ENCODE measurements at places on chromosomes 1 and 21. TPM values are rescaled to one million over a fixed set of nuclear protein-coding genes. Genes with fewer than 3 reads are reported as not detected.

DNA sequence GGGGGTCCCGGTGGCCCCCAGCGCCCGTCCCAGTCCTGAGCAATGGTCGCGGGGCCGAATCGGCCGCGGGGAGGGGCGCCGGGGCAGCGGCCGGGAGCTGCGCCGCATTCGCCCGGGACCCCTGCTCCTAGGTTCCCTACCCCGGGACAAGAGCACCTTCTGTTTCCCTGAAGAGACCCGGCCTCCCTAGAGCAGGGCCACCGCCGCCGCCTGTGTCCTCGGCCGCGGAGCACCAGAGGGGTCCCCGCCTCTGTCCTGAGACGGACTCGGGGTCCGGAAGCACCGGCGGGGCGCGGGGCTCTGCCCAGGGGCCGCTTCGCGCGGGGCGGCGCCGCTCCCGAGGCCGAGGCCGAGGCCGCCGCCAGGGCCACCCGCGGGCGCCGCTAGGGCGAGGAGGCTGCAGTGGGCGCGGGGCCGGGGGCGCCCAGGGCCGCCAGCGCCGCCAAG is 157.9 kb downstream of the CASZ1 start:
- no peak for DNase-seq

SH2D1B gene
- total RNA-seq = 1.1 TPM

GRCh38 chr1:34403156-34403555 is 226.4 kb downstream of the C1orf94 start:
- no peak for DNase-seq

- DNase-seq = no peak
Observed at GRCh38 chr21:45888386-45889009, 93.1 kb upstream of the COL6A1 start.

GRCh38 chr1:206502812-206503211 is 4.5 kb upstream of the RASSF5 start:
- DNase-seq = no peak

ZBTB8A gene
- 6.7 TPM for total RNA-seq

DNA sequence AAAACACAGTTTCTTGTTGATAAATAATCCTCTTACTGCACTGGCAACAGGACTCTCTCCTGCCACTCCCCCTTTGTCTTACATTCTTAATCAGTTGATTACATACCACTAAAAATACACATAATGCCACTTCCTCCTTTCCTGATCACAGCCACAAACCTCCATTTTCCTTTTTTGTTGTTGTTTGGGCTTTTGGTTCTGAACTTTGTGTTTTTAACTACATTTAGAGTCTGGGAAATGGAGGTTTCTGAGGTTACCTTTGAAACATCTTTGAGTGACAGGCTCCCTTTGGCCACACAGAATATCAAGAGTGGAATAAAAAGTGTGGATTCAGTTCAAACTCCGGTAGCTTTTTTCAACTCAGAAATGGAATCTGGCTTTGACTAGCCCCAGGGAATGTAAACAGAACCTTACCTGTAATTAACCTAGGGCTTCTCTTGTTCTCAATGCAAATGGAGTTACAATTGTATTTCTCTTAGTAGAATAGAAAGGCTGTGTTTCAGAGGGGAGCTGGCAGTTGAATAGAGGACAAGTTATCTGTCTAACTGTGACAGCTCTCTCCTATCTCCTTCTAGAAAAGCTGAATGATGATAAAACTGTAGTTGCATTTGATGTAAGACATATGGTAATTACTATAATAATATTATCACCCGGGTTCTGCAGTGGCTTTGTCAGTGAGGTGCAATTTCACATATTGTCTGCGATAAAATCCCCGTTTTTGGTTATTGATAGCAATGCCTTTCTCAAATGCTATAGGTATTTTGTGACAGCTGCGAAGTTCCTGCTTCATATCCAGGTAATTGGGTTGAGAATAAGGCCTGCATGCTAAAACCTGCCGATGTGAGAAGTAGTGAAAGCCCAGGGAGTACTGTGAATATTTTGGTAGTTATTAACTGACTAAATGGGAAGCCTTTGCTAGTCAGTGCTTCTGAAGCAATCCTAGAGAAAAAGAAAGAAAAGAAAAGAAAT is 66.9 kb downstream of the ST6GALNAC5 start:
- no peak for DNase-seq

DNA sequence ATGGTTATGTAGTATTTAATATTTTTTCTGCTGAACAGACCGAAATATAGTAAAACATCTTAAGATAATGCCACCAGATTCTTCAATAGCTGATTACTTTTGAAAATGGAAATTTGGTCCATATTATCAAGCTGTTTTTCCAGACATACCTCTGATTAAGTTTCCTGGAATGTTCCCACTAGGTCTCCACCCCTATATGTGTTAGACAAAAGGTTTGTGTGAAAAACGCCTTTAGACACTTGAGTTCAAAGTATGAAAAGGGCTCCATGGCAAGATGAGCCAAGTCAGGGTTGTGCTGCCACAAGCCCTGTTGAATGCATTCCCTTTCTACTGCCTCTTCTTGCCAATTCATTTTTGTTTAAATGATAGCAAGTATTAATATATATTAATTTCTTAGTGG is 52.7 kb downstream of the ZBTB17 start:
- no peak for DNase-seq

DNA sequence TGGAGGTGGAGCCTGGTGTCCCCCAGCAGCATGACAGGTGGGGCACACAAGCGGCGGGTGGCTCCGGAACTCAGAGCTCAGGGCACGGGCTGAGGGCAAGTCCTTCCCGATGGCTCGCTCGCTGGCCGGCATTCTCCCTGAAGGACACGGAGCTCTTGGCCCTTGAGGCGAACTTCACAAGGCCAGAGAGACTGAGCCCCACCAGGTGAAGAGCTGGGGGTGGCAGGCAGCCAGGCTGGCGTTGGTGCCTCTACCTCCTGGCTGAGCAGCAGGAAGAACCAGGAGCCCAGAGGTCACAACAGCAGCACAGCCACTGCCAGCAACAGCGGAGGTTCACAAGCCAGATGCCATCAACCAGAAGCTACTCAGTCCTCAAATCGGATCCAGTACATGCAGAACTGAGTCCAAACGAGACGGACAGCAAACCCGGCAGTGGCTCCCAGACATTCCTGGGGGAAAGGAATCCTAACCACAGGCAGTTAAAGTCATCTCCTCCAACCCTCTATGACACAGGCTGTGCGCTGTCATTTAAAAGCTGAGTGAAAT is 54.1 kb downstream of the NPHP4 start:
- DNase-seq = no peak

DNA sequence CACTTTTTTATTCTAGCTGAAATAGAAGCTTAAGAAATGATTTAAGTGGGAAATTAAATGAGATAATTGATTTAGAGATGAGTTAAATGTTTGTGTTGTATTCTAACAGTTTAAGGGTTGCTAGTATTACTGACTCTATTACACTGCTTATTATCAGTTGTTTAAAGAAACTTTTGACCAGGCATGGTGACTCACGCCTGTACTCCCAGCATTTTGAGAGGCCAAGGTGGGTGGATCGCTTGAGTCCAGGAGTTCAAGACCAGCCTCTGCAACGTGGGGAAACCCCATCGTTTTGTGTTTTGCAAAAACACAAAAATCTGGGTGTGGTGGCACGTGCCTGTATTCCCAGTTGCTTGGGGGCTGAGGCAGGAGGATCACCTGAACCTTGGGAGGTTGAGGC is 14.2 kb downstream of the CLIC4 start:
- no peak for DNase-seq

DNA sequence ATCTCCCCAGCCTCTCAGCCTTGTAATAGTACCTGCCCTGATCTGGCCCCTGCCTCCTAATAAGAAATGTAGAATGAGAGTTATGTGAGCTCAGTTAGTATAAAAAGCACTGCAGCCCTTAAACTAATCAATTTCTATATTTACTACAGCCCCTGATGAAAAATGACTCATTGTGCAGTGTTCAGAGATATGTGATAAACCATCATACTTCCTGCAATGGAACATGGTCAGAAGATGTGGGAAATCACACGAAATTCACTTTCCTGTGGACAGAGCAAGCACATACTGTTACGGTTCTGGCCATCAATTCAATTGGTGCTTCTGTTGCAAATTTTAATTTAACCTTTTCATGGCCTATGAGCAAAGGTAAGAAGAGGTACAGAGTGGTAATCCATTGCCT is 176.8 kb upstream of the PDE4B start:
- no peak for DNase-seq

GRCh38 chr1:229286099-229286766 is 15.3 kb downstream of the RAB4A start:
- no peak for DNase-seq

PRKAA2 gene
- 3.5 TPM for total RNA-seq

CFAP57 gene
- total RNA-seq = not detected

DNA sequence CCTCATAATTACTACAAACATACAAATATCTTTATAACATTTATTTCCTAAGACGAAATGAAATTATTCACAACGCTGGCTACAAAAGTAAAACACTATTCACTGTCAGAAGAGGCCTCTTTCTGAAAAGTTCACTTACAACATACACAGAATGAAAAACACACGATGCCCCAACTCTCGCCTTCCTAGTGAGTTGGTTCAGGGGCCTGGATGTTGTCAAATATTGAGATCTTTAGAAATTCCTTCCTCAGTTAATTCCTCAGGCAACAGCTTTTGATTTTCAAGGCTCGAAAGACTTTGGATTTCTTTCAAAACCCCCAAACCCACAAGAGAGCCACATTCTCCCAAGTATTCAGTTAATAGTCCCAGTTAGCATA is 14.2 kb upstream of the KCNE1 start:
- DNase-seq = no peak

PPM1J gene
- total RNA-seq = 1.2 TPM

DNA sequence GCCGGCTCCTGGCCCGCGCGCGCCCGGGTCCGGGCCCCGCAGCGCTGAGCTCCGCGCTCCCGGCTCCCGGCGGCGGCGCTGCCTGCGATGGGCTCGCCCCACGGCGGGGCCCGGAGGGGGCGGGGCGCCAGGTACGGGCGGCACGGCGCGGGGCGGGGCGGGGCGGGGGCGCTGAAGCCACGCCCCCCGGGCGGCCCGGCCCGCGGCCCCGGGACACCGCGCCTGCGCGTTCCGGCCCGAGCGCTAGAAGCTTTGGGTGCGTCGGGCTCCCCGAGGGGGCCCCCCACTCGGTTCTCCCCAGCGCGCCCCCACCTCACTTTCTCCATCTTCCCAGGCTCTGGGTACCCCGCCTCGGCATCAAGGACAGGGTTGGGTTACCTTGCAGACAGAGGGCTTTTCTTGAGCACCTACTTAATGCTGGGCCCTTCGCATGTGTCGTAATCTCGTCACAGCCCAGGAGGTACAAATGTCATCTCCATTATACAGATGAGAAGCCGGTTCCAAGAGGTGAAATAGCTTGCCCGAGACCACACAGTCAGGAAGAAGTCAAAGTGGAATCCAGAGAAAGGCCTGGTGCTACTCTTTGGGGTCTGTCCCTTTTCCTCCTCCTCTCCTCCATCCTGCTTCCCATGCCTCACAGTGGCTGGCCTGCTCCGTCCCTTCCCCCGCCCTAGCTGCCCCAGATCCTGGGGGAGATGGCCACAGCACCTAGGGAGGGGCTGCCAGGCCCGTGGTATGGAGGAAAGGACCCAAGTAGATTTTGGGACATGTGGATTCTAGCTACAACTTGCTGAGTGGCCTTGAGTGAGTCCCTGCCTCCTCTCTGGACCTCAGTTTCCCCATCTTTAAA is 46.5 kb downstream of the RAP1GAP start:
- no peak for DNase-seq

GRCh38 chr1:167342846-167343245 is 122.2 kb downstream of the POU2F1 start:
- no peak for DNase-seq
